ENCODE measurements at places on chromosomes 3 and 15.
A peak's percentile ranks its signal among the peaks of the same experiment; 100 is the strongest.

DNA sequence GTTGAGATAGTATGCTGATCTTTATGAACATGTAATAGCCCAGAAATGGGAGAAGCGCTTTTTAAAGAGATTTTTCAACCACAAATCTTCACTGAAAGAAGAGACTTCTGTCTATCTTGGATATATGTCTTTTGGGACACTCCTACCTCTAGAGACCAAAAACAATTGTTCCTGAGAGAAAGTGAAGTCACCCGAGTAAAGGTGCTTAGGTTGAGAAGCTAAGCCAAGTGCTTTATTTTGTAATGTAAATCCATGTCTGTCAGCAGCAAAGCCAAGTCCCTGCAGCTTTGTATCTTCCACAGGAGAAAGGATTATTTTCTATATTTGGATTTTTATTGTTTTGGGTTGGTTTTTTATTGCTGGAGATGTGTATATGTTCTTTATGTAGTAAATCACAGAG, 32.1 kb upstream of the B3GALNT1 start:
- no peak for DNase-seq

DNA sequence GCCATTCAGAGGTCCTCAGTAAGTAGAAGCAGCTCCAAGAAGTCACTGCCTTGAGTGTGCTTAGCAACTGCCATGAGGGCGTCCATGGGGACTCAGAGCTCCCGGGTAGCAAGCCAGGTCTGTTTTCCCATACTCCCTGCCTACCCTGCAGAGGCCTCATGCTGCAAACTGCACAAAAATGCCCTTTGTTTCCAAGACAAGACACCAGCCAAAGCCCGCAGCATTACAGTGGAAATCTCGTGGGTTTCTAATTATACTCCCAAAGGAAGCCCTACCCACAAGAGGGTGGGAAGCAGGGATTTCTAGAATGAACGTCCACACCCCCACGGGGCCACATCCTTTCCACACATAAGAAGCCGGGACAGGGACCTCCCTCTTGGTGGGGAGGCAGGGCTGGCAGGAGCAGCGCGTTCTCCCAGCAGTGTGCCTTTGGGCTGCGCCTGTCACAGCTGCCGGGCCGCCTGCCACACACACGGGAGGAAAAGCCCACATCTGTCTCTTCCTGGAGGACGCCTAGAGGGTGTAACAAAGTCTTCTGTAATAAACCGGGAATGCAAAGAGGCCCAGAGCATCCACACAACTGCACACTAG, 31.1 kb downstream of the FAM174B start:
- DNase-seq, result no peak

GRCh38 chr15:83200162-83200561, 7.5 kb downstream of the HDGFL3 start:
- DNase-seq, result no peak

DNA sequence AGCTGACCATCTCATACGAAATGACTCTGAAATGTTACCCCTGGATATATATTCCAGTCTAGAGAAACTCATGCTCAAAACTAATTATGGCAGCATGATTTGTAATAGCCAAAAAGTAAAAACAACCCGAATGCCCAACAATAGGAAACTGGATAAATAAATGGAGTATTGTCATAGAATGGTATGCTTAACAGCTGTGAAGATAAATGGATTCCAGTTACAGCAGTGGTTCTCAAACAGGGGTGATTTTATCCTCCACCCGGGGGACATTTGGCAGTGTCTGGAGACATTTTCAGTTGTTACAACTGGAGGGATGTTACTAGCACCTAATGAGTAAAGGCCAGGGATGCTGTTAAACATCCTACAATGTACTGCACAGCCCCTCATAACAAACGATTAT, 52.3 kb upstream of the PIAS1 start:
- no peak for DNase-seq

GRCh38 chr3:66948838-66949237, 49.3 kb upstream of the KBTBD8 start:
- no peak for DNase-seq

DNA sequence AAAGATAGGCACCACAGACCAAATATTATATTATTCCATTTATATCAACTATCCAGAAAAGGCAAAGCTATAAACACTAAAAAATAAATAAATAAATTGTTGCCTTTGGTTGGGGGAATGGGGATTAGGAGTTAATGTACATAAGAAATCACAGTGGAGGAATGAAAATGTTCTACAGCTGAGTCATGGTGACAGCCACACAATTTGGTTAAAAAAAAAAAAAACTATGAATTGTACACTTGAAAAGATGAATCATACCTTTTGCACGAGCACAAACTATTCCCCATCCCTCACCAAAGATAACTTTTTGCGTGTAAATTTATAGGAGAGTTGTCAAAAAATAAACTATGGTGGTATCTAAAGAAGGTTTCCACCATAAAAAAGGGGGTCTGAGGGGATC, 103.2 kb downstream of the TBC1D5 start:
- no peak for DNase-seq

DNA sequence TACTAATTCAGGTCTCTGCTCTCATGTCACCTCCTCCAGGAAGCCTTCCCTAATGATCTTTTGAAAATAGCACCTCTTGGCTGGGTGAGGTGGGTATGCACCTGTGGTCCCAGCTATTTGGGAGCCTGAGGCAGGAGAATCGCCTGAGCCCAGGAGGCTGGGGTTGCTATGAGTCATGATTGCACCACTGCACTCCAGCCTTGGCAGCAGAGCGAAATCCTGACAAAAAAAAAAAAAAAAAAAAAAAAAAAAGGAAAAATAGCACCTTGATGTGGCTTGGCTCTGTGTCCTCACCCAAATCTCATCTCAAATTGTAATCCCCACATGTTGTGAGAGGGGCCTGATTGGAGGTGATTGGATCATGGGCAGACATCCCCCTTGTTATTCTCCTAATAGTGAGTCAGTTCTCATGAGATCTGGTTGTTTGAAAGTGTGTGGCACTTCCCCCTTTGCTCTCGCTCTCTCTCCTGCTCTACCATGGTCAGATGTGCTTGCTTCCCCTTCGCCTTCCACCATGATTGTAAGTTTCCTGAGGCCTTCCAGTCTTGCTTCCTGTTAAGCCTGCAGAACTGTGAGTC, 11.2 kb upstream of the RNU6-1 start:
- DNase-seq, result no peak

DNA sequence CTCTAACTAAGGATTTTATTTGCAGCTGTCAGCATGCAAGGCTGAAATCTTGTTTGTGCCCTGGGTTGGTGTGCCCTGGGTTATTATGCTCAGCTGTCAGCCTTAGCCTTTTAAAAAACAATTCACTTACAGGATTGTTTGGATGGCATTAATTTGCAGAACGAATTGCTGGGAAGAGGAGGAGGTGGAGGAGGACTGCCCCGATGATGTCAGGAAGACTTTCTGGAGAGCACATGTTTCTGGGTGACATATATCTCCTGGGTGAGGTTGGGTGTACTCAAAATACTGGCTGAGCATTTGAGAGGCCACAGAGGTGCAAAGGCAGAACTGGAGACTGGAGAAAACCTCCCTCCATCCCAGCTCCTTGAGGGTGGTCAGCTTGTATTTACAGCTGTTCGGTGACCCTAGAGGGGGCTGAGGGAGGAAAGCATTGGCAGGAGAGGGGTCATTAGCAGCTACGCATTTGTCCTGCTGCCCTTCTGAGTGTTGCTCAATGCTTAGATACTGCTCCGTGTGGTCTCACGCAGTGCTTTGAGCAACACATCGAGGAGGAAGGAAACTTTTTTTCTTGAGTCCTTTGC, 59.8 kb upstream of the PSMD6 start:
- no peak for DNase-seq

DNA sequence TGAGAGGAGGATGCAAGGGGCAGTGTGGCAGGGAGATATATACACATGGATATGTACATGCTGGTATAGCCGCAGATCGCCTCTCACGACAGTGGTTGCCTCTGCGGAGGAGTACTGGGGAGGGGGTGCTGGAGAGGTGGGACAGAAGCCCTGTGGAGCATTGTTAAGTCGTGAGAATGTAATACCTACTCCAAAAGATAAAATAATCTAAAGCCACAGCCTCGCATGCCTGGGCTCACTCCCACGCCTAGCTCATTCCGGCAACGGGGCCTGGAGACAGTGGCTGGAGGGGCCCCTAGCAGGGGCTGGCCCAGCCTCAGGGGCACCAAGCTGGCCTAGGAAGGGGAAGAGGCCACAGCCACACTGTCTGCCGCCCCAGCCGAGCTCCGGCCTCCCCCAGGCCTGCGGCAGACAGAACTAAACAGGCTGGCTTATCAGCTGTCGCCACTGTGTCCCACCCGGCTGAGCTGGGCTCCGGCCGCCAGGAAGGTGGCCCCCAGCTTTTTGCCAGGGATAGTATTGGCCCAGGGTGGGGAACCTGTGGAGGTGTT, 65.1 kb upstream of the LCTL start:
- no peak for DNase-seq

GRCh38 chr3:86865506-86865905, 125.4 kb downstream of the VGLL3 start:
- no peak for DNase-seq

DNA sequence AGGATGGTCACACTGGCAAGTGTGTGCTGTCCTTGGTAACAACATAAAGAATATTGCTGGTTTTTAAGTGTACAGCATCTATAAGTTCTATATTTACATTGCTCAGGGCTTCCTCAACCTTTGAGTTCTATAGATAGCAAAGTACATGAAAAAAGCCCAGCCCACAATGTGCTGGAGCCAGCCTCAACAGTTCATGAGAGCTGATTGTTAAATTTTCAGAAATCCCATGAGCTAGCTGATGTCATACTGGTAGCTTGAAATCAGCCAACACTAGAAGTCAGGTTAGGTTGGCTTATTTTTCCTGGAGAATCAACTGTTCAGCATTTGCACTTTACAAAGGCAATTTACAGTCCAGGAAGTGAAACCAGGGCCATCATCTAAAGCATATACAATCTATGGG, 102.8 kb downstream of the STRIT1 start:
- DNase-seq, result no peak

GRCh38 chr3:3288255-3288654, 108.8 kb upstream of the CRBN start:
- DNase-seq, result no peak

GRCh38 chr3:132232231-132232792, 84.9 kb upstream of the ACP3 start:
- DNase-seq, result peak; percentile 41

DNA sequence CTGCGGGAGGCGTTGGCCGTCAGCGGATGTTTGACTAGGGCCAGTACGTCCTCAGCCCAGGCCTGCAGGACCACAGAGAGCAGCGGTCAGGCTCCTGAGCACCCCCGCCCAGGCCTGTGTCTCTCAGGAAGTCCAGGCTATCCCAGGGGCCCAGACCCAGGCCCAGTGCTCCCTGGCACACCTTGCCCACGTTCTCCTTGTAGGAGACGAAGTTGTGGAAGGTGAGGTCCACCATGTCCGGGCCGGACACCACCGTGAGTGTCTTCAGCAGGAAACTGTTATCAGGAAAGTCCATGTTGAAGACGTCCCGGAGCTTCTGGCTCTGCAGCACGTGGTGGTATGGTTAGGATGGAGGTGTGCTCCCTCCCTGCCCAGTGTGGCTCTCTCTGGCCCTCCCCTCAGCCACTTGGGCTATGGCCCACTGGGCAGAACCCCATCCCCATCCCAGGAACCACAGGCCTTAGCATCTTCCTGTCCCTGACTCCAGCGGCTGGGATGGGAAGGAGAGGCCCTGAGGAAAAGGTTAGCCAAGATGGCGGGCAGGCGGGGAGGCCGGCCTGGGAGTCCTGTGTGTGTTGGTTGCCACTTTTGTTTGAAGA, 5.3 kb downstream of the PLCB2 start:
- DNase-seq, result no peak

DNA sequence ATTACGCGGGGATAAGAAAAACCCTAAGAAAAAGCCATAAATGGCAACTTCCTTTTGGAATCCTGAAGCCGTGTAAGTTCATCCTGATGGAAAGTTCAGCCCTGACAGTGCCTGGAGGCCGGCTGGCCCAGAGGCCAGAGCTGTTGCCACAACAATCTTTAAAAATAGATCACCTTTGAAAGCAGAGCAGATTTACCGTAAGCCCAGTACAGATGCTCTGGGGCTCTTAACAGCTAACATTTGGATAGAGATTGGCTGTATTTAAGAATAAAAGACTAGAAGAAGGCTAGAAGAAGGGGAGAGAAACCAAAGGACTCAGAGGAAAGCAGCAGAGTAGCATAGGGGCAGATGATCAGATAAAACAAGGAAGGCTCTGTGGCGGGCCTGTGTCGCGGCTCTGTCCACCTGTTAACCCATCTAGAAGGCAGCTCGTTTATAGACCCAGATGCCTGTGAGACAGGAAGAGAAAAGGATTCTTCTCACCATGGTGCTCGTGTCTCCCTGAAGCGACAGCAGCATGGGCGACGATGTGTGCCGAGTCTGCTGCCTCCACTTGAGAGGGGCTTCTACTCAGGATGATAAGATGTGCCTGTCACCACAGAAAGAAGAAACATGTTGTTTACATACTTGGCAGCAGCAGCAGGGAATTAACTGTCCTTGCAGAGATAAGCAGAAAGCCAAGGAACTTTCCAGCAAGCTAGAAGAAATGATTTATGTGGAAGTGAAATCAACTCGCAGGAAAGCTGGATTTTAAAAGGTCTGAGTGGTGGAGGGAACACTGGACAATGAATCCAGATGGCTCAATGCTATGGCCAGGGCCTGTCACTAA, 69.9 kb downstream of the SYNM start:
- no peak for DNase-seq

- DNase-seq, result peak; percentile 75
These were observed at the start of gene ARHGEF26 for GRCh38 chr3:154120961-154121700. ARHGEF26 (plus strand) TSS chr3:154121390; CDS start chr3:154121993, 603 bp downstream.

DNA sequence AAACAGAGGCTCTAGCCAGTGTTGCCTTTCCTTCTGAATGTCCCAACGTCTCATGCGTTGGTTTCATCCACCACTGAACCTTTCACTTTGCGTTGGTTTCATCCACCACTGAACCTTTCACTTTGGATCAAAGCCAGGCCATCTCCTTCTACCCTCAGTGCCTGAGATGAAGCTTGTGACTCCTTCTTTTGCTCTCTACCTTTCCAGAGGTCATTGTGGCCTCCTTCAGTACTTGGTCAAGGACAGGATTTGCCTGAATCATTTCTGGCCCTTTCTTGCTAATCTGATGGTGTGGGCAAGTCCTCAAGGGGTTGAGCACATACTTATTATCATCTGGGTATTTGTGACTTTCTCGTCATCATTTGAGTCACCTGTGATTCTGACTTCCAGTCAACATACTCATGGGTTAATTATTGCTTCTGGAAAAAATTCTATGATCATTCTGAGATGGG, 50.0 kb downstream of the SELENOT start:
- no peak for DNase-seq

Measured in NCI-H1092 treated with DMSO at 0.1 percent for 48 hours (cell line).